Fibroblast of upper back skin (primary cell): ENCODE measurements at places on chromosomes 2 and 18.

DNA sequence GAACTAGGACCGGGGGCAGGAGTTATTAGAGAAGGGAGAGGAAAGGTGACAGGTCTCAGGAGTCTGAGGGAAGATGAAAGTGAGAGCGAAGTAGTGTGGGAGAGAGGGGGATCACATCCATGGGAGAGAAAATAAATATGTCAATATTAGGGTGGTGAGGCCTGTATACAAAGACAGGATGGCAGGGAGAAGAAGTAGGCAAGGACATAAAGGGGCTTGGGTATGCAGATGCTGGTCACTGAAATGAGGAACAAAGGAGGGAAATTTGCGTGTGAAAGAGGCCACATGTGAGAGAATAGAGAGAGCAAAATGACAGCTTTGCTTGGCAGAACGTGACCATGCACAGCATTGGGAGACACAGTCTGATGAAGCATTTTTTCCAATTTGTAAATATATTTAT is 13.6 kb downstream of the METAP1D start:
- no peak for DNase-seq

- DNase-seq: no peak
Observed at GRCh38 chr2:7904319-7904718, 777.5 kb upstream of the ID2 start.

DNA sequence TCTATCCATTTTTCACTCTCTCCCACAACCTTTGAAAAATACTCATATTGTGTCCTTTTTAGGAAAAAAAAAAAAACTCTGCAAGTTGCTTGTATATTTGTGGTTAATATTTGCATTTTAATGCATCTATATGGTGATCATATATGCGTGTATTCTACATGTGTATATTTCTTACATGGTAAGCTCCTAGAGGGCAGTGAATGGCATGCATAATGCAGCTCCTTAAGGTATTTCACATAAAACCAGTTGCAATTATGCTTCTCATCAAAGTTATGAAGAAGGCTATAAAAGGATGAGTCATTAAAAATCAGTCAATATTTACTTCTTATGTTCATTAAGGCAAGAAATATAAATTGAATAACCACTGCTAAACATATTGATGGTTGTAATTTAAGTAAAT is 100.8 kb downstream of the LRP1B start:
- no peak for DNase-seq

DNA sequence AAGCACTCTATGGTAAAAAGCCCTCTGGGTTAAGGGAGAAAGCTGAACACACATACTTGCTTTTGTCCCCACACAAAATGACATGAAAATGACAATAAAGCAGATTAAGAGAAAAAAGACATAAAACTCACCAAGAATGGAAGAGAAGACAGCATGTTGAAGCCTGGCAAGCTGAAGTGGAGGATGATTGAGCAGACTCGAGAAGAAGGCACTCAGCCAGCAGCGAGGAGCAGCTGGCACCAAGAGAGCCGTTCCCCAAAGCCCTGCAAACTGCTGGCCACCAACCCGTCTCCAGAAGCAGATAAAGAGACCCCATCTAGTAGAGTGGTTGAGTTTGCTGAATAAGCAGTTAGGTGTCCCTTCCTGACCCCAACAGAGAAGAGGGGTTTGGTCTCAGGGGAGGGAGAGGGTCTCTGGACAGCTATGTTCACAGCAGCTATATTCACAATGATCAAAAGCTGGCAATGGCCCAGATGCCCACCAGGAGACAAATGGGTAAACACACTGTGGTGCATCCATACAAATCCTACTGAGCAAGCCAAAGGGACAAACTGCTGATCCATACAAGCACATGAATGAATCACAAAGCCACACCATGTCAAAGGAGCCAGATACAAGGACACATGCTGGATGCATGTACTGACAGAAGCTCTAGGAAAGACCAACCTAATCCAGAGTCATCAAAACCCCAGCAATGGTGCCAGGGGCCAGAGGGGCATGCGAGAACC is 36.9 kb downstream of the FAM168B start:
- no peak for DNase-seq

DNA sequence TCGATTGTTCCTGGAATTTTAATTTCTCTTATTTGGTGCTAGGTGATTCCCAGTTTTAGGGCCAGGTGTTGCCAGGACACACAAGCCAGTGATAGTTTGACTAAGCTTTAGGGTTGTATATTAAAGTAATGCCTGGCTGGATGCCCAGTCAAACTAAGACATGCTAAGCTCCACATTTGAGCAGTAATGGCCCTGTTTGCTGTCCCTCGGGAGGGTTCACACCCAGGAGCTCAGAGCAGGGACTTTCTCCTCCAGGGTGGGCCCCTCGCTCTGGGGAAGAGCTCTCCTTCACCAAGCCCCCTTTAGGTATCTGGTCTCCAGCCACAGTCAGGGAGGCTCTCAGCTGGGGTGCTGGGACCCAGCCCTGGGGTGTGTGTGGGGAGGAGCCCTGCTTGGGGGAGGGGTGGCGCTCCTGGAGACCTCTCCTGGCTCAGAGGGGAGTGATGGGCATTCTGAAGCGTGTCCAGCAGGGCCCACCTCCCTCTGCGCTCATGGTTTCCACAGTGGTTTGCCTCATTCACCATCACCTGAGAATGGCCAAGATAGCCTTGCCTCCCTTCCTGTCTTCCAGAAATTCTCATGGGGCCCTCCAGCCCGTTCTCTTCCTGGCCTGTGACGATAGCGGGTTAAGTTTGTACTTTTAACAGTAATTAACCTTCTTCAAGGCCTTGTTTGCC is 31.7 kb downstream of the INPP4A start:
- peak; percentile 20 for DNase-seq

DNA sequence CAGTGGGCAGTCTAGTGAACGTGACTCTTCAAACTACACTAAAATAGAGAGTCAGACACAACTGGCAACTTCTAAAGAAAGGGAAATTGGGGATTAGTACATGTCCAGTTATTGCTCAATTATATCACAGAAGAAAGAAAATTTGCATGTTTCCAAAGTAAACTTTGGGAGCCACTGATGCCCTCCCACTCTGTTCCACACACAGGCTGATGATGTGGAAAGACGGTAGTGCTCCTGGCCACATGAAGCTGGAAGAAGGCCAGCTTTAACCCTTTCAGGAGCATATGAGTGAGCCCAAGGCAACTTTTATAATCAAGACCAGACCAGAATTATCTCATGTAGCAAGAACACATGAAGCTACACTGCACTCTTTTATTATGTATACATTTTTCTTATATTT is 141.0 kb downstream of the NR4A2 start:
- DNase-seq: peak; percentile 8

- no peak for DNase-seq
Observed at GRCh38 chr18:48550101-48550729, 11.4 kb downstream of the CTIF start.

GRCh38 chr18:43571078-43571689 is 293.9 kb upstream of the SYT4 start:
- peak; percentile 43 for DNase-seq

GRCh38 chr2:27916293-27916995 is 25.9 kb downstream of the BABAM2 start:
- no peak for DNase-seq

DNA sequence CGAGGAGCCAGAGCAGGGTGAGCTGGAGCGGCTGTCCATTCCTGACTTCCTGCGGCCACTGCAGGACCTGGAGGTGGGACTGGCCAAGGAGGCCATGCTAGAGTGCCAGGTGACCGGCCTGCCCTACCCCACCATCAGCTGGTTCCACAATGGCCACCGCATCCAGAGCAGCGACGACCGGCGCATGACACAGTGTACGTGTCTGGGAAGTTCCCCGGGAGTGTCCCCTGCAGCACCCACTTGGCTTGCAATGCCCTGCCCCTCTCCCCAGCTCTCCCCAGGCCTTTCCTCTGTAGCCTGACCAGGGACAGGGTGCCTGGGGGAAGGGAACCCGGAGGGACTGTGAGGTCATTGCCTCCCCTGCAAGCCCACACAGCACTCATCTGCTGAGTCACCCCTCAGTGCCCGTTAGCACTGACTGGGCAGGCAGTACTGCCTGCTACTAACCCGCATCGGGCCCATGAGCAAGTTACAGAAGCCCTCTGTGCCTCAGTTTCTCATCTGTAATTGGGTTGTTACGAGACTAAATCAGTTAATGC is 29.4 kb upstream of the GMPPA start:
- peak; percentile 41 for DNase-seq

GRCh38 chr2:80338794-80339193 is 34.2 kb upstream of the LRRTM1 start:
- no peak for DNase-seq

- DNase-seq: no peak
Observed at GRCh38 chr2:149773006-149773405, 185.4 kb upstream of the MMADHC start.

DNA sequence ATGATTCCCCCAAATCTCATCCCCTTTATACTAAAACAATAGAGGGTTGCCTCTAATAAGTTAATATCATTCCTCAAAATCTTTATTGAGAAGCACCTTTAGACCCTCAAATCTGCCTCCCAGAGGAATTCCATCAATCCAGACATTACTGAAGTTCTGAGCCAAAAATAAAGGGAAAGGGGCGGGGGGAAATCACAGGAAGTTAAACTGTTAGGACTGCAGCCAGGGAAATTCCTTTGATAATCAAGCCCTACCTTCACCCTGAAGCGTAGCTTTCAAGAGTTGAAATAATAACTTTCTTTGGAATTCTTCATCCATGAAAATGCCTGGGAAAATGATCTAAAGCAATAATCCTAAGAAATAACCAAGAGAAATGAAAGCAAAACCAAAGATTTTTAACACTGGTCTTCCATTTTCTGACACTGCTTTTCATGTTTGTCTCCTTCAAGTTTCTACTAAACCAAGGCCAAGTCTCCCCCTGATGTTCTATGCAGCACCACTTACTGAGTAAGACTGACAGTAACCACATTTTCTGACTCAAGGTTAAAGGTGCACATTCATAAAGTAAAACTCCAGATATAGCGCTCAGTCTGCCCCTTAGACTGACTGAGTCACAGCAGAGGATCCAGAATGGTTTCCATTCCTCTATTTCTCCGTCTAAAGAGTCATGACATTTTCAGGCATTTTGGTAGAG is 78.2 kb downstream of the TCF4 start:
- DNase-seq: peak; percentile 95

GRCh38 chr2:110645616-110646015 is 32.2 kb downstream of the BUB1 start:
- no peak for DNase-seq

GRCh38 chr18:2173486-2173885 is 397.8 kb downstream of the METTL4 start:
- DNase-seq: peak; percentile 88

DNA sequence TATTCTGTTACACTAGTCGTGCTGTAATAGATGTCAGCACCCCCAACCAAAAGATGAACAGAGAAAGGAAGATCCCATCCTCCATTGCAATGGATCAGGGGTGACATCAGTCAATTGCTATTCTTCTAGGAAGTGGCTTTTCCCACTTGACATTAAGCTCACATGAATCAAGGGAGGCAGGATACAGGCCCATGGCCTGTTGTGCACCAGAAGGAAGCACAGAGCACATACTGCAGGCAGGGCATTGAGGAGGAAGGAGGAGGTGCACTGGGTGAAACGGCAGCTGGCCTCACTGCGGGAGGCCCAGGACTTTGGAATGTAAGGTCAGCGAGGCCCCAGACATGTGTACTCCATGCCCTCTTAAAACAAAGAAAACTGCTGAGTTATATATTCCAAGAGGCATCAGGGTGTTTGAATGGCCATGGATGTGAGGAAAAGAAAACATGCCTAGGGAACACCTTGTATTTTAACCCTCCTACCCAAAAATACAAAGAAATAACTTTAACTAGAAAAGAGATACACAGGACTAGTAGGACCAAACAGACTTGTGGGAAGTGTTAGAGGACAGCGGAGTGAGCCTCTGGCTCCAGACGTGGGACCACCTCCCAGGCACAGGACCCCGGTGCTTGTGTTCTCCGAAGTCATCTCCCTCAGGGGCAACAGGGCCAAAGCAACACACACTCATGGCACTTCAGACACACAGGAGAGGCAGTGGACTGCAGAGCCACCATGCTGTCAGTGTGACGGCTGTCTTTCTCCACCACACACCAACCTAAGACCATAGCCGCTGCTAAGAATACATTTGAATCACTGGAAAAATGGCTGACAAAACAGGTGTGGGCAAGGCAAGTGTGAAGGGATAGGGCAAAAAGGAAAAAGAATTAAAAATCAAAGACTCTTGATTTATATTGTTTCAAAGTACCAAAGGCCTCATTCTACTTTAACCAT is 51.4 kb upstream of the RIOK3 start:
- DNase-seq: peak; percentile 87

GRCh38 chr18:6992761-6993160 is 124.8 kb downstream of the LAMA1 start:
- DNase-seq: no peak

GRCh38 chr2:5026571-5027234 is 665.5 kb upstream of the SOX11 start:
- DNase-seq: no peak

DNA sequence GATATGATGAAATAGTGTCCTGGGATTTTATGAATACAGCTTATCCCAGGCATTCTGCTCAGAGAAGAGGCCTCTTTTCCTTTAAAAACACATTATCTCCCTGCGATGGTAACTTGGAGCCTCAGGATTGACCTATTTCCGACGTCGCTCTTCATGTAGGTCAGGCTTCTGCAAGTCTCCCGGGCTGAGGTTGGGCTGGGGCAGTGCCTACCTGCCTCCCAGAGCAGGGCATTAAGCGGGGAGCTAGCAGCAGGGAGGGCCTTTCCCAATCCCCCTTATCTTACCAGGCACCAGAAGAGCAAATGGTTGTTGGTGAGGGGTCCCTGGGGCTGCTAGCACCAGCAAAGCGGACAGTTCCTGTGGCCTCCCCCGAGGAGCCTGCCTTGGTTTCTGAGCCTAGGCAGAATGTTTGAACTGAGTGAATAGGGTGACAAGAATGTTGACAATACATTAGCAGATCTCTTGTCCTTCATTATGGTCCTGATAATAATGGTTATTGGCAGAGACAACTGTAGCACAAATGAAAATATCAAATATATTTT is 60.2 kb downstream of the TRPM8 start:
- no peak for DNase-seq

DNA sequence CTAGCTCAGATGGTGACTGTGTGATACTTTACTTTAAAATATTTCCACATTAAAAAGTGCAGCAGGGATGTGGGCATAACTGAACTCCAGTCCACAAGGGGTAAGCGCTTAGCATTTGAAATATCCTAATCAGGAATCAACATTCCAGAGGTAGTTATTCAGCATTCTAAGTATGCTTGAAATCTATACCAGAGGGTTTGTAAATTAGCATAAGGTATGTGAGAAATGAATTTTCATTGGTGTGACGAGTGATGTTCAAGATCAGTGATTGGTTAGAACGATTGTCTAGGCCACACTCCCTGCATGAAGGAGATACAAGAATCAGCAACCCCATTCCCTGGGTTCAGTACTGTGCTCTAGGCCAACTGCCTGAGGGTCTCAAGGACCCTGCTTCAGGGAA is 42.6 kb downstream of the MAPK4 start:
- peak; percentile 40 for DNase-seq

GRCh38 chr2:236773206-236773605 is 203.6 kb downstream of the ACKR3 start:
- no peak for DNase-seq
